ENCODE measurements at places on chromosomes 3 and 15.
A peak's percentile ranks its signal among the peaks of the same experiment; 100 is the strongest.

DNA sequence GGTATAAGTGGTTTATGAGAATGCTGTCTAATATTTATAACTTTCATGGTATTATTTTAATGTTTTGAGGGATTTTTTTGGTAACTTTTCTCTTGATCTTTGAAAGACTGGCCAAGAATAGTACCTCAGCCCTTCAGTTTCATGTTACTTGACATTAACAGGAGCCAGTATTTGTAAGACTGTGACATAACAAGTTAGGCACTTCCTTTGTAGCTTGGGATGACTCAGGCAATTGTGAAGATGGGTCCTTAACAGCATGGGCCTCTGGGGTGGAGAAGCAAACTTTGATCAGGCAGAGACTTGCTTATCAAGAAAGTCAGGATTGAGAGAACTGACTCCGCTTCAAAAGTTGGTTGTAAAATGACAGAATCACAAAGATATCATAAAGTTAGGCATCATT, 9.5 kb downstream of the LRRC49 start:
- H3K27me3 ChIP-seq = no peaks in the 10 kb centered on the region
- no peak overlapping the region for H3K27ac ChIP-seq
- H3K4me1 ChIP-seq = no peaks in the 10 kb centered on the region
- no peak for DNase-seq
- peaks cover 8% of the 10 kb centered on the region for H3K36me3 ChIP-seq
- no peak overlapping the region for H3K4me3 ChIP-seq

GRCh38 chr3:14561051-14561960, 21.2 kb upstream of the GRIP2 start:
- no peaks in the 10 kb centered on the region for H3K36me3 ChIP-seq
- H3K4me3 ChIP-seq = no peak overlapping the region
- no peaks in the 10 kb centered on the region for H3K27me3 ChIP-seq
- H3K4me1 ChIP-seq = peaks cover 11% of the 10 kb centered on the region
- H3K27ac ChIP-seq = no peak overlapping the region

DNA sequence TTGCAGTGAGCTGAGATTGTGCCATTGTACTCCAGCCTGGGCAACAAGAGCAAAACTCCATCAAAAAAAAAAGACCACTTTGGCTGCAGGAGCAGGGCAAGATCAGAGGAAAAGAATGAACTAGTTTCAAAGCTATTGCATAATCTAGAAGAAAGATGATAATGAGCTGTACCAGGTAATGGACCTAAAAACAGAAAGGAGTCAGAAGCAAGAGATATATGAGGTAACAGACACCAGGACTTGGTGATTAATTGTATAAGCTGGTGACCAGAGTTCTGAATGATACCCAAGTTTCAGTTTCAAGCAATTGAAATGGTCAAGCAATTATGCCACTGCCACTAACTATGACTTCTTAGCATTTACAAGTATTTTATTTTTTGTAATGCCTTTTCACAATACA, 2.9 kb downstream of the POLQ start:
- H3K27ac ChIP-seq = no peak overlapping the region
- H3K4me3 ChIP-seq = no peak overlapping the region
- H3K4me1 ChIP-seq = peaks cover 8% of the 10 kb centered on the region

GRCh38 chr3:141059816-141060215, 8.7 kb downstream of the SPSB4 start:
- no peak overlapping the region for H3K4me3 ChIP-seq
- no peaks in the 10 kb centered on the region for H3K36me3 ChIP-seq
- H3K27me3 ChIP-seq = no peaks in the 10 kb centered on the region
- no peaks in the 10 kb centered on the region for H3K4me1 ChIP-seq

DNA sequence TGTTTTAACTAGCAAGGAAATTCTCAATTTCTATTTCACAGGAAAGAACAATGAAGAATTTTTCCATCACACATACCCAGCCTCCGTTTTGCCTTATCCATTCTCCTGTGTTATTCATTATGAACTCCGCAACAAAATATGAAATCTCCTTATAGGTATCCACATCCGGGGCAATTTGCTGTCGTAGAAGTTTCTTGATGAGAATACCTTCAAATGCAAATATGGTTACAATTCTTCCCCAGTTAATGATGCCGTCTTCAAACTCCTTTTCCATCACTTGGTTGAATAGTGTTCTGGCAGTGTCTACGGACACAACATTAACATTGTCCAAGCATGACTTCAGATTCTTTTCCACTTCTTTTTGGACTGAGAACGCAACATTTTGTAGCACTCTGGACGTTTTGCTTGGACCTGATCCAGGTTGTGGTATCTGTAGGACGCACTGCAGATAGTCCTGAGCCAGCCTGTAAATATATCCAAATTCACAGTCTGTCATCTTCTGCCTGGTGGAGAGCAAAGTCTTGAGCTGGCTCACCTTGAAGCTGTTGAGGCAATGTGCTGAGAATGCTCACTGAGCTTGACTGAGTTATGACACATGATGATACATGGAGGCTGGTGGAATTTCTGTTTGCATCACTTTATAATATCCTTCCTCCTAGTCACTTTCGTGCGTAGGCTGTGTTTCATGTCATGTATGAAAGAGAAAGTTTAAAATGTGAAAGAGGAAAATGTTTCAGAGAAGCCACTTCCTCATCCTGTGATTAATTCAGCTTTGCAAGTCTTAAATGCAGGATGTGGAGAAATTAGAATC, at the start of gene BCL2A1:
TSS of gene BCL2A1 (minus strand) at position 573 of the 811 bp plus-strand sequence. CDS start at position 496, 77 bp downstream.
- no peaks in the 10 kb centered on the region for H3K27me3 ChIP-seq
- no peak within 1 kb of the TSS for H3K4me3 ChIP-seq
- no peaks in the 10 kb centered on the region for H3K36me3 ChIP-seq
- peak; percentile 59 for DNase-seq
- no peaks in the 10 kb centered on the region for H3K4me1 ChIP-seq

- DNase-seq = no peak
- H3K36me3 ChIP-seq = peaks cover 59% of the 10 kb centered on the region
- no peaks in the 10 kb centered on the region for H3K4me1 ChIP-seq
- no peaks in the 10 kb centered on the region for H3K27me3 ChIP-seq
- no peak overlapping the region for H3K27ac ChIP-seq
Measured at GRCh38 chr3:195870937-195871336, 37.4 kb downstream of the TNK2 start.

GRCh38 chr15:55660153-55660552, 72.0 kb upstream of the PYGO1 start:
- H3K4me3 ChIP-seq = no peak overlapping the region
- no peaks in the 10 kb centered on the region for H3K36me3 ChIP-seq
- no peaks in the 10 kb centered on the region for H3K27me3 ChIP-seq
- H3K27ac ChIP-seq = no peak overlapping the region
- DNase-seq = no peak

GRCh38 chr3:106877627-106878026, 499.6 kb upstream of the CCDC54 start:
- H3K4me1 ChIP-seq = no peaks in the 10 kb centered on the region
- DNase-seq = no peak
- H3K4me3 ChIP-seq = no peak overlapping the region
- no peak overlapping the region for H3K27ac ChIP-seq

DNA sequence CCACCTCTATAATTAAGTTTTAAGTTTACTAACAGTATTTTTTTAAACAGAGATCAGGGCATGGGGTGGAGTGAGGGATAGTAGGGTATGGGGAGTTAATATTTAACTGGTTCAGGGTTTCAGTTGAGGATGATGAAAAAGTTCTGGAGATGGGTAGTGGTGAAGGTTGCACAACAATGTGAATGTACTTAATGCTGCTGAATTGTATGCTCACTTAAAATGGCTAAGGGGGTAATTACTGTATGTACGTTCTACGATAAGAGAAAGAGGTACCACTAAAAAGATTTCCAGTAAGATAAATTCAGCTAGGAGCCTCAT, 101.4 kb downstream of the TNIK start:
- H3K27me3 ChIP-seq = no peaks in the 10 kb centered on the region
- no peaks in the 10 kb centered on the region for H3K36me3 ChIP-seq
- no peaks in the 10 kb centered on the region for H3K4me1 ChIP-seq
- no peak overlapping the region for H3K27ac ChIP-seq
- no peak for DNase-seq
- no peak overlapping the region for H3K4me3 ChIP-seq

DNA sequence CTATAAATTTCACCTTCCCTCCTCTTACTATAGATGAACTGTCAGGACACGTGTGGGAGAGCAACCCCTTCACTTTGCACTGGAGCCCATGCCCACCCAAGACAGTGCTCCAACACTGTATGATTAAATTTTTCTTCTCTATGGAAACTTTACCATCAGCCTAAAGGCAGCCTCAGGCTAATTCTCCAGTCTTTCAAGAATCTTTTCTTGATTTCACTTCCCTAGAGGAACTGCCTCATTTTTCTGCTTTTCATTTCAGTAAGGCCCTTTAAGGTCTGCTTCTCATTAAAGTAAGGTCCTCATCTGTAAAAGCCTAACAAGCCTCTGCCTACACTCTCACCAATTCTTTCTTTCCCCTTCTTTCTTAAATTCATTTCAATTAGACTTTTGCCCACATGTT, 137.3 kb downstream of the KCNMB2 start:
- DNase-seq = no peak
- H3K4me3 ChIP-seq = no peak overlapping the region
- no peaks in the 10 kb centered on the region for H3K36me3 ChIP-seq

GRCh38 chr3:46406443-46406787, 451 bp downstream of the CCR5AS start:
- peak overlapping the region; percentile 71 for H3K27ac ChIP-seq
- no peak overlapping the region for H3K4me3 ChIP-seq
- H3K27me3 ChIP-seq = no peaks in the 10 kb centered on the region
- DNase-seq = peak; percentile 64

DNA sequence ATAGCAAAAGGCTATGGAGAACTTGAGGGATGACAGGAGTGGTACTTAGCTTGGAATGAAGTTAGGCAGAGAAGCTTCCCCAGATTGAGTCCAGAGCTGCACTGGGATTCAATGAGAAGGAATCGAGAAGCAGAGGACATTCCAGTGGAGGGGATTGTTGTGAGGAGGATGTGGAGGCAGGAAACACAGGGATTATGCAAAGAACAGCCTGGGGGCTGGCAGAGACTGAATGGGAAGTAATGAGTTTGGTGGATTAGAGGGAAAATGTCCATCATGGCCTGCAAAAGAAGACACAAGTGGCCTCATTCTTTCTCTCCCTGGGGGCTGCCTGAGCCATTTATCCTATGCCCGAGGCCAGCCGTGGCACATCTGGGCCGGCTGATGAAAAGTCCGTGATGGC, 20.5 kb upstream of the SCN10A start:
- no peak overlapping the region for H3K4me3 ChIP-seq
- H3K4me1 ChIP-seq = no peaks in the 10 kb centered on the region
- H3K27me3 ChIP-seq = no peaks in the 10 kb centered on the region
- H3K27ac ChIP-seq = no peak overlapping the region
- H3K36me3 ChIP-seq = no peaks in the 10 kb centered on the region

- peak overlapping the region; percentile 95 for H3K27ac ChIP-seq
- no peaks in the 10 kb centered on the region for H3K36me3 ChIP-seq
- peaks cover 74% of the 10 kb centered on the region for H3K4me1 ChIP-seq
- no peak for DNase-seq
Measured at GRCh38 chr15:99176757-99177156, 71.9 kb downstream of the SYNM start.

DNA sequence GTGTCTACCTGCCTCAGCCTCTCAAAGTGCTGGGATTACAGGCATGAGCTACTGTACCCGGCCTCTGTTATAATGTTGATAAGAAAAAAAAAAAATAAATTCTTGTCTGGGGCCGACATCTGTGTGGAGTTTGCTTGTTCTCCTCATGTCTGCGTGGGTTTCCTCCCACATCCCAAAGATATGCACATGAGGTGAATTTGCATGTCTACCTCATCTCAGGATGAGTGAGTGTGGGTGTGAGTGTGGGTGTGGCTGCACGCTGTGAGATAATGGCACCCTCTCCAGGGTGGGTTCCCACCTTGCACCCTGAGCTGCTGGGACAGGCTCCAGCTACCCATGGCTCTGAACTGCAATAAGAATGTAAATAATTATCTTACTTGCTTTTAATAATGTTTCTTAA, 25.9 kb upstream of the UACA start:
- DNase-seq = no peak
- no peaks in the 10 kb centered on the region for H3K27me3 ChIP-seq
- H3K4me1 ChIP-seq = no peaks in the 10 kb centered on the region
- no peak overlapping the region for H3K27ac ChIP-seq

DNA sequence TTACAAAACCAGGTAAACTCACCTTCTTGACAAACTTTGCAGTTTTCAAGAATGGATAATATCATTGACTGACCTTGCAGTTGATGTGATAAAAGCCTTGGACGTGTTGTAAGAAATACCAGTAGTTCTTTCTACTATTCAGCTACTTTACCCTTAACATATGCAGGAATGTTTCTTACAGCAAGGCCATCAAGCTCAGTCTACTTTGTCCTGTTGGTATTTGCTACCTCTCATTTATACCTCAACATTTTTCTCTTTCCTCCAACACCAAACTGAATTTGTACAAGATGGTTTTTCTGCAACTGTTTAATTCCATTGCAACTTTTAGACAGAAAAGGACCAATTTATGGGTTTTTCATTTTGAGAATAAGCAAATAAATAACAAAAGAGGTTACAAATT, 147.4 kb upstream of the BCHE start:
- no peaks in the 10 kb centered on the region for H3K36me3 ChIP-seq
- H3K27ac ChIP-seq = no peak overlapping the region
- H3K4me1 ChIP-seq = no peaks in the 10 kb centered on the region
- no peak overlapping the region for H3K4me3 ChIP-seq

- H3K4me1 ChIP-seq = peaks cover 11% of the 10 kb centered on the region
- no peak overlapping the region for H3K4me3 ChIP-seq
- peaks cover 85% of the 10 kb centered on the region for H3K36me3 ChIP-seq
Measured at GRCh38 chr15:92928225-92928750, 28.2 kb downstream of the CHD2 start.

- H3K27me3 ChIP-seq = no peaks in the 10 kb centered on the region
- H3K27ac ChIP-seq = no peak overlapping the region
- H3K4me1 ChIP-seq = no peaks in the 10 kb centered on the region
- no peak overlapping the region for H3K4me3 ChIP-seq
- no peak for DNase-seq
Measured at GRCh38 chr3:143563786-143564185, 284.5 kb downstream of the SLC9A9 start.

GRCh38 chr3:168342946-168343850, 247.5 kb upstream of the GOLIM4 start:
- no peak overlapping the region for H3K4me3 ChIP-seq
- no peak overlapping the region for H3K27ac ChIP-seq
- no peaks in the 10 kb centered on the region for H3K36me3 ChIP-seq

GRCh38 chr15:68384451-68385239, 47.3 kb downstream of the ITGA11 start:
- H3K4me1 ChIP-seq = no peaks in the 10 kb centered on the region
- no peaks in the 10 kb centered on the region for H3K36me3 ChIP-seq
- H3K4me3 ChIP-seq = no peak overlapping the region
- peak; percentile 62 for DNase-seq
- peak overlapping the region; percentile 70 for H3K27ac ChIP-seq

DNA sequence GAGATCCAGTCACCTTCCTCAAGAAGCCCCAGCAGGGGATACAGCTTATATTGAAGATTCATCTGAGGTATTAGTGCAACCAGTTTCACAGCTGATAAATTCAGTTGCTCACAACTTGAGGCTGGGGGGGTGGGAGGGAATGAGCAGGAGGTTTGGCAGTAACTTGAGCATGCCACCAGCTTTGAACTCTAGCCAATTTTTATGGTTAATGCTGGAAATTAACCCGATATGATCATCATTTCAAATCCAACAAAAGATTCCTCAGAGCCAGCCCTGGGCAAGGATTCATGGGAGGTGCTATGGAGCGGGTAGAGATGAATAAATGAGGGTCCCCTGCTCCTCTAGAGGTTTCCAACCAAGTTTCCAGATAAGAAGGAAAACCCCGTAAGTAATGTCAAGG, 73.1 kb upstream of the HES1 start:
- DNase-seq = no peak
- no peak overlapping the region for H3K27ac ChIP-seq
- H3K27me3 ChIP-seq = no peaks in the 10 kb centered on the region
- no peak overlapping the region for H3K4me3 ChIP-seq
- H3K4me1 ChIP-seq = no peaks in the 10 kb centered on the region

Data from right atrium auricular region (tissue), 2 donors.